Karpas-422 (cell line): ENCODE measurements at places on chromosomes 11 and 22.
A peak's percentile ranks its signal among the peaks of the same experiment; 100 is the strongest.

DNA sequence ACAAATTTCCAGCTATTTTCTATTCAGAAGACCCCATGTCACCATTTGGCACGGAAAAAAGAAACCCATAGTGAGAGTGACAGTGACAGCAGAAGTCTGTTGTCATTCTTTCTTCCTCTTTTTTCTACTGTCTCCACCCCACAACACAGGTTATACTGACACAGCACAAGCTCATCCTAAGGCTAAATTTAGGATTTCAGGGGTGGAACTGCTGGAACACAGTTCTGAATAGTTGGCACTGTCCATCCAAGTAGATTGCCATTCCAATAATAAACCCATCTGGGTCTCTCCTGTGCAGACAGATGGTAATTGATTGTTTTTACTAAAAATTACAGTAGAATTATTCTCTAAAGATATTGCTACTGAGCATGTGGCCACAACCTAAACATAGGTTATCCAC lies 95.2 kb upstream of the C11orf87 start:
- no peak for DNase-seq

GRCh38 chr11:109512680-109513079 lies 90.7 kb downstream of the C11orf87 start:
- peak; percentile 47 for DNase-seq

GRCh38 chr11:125117429-125117828 lies 6.0 kb upstream of the TMEM218 start:
- DNase-seq = no peak

DNA sequence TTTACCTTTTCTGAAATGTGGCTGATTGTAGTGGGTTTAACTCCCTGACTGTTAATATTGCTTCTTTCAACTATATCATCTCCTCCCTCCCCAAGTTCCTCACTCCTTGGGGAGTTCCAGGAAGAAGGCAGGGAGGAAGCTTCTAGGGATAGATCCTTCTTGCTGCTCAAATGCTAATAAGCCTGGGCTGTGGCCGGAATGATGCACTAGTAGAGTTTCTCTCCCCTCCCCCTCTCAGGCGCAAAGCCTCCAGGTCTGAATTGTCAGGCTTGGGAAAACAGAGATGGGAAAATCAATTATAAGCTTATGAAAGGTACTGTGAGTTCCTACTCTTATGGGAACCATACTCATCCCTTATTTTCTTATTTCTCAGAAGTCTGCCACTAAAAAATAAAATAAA lies 30.8 kb downstream of the FEZ1 start:
- DNase-seq = no peak

DNA sequence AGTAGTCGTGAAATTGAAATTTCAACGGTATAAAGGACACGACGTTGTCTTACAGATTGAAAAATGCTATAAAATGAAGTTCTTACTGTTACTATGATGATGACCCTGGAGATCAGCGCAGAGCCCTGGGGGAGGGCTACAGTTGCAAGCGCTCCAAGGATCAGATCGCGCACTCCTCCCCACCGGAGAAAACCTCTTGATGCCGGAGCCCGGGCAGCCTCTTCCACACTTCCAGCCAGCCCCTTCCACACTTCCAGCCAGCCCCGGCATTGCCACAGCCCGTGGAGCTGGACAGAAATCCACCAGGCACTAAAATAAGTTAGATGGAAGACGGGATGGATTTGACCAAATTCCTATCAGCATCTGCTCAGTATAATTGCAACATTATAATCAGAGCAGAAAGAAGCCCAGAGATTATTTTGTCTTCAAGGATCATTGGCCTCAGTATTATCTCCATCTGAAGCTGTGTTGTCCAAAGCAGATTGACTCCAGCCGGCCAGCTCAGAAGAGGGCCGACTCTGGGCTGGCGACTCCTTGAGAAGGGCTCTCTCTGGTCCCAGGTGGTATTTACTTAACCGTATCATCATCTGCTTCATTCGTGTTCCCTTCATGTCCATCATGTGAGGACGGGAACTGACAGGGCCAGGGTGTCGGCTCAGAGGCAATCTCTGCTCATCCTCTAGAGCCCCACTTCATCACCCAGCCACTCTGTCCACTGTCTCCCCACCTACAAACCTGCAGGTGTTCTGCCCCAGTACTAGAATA lies 777 bp upstream of the MICAL3 start:
- peak; percentile 19 for DNase-seq

DNA sequence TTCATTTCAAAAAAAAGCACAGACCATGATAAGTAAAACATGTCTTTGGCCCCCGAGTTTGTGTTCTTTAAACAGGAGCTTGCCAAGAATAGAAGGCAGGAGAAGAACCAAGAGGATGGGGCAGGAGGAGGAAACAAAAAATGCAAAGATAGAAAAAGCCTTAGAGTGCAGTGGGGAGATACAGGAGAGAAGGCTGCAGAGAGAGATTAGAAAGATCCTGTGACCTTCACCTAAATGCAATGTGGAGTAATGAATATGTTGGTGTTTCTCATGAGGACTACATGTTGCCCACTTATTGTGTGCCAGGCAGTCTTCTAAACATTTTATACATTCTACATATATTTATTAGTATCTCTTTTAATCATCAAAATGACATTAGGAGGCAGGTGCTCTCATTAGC lies 2.3 kb upstream of the APLNR start:
- DNase-seq = no peak

GRCh38 chr11:69821511-69822040 lies 2.4 kb upstream of the FGF3 start:
- no peak for DNase-seq

DNA sequence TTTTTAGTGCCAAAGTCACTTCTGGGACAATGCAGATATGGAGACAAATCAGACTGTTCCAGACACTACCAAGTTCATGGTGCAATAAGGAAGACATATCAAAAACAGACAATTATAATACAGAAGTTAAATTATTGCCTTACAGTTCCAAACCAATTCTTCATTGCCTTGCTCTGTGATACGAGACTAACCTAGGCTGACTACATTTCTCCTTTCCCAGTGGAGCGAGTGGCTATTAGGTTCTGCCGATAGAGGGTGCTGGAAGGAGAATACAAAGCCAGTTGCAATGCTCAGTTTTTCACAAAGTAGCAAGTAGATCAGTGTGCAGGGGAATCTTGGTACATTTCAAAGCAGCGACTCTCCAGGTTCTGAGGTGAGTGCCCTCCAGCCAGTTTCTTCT lies 67.8 kb downstream of the FAM168A start:
- DNase-seq = no peak

DNA sequence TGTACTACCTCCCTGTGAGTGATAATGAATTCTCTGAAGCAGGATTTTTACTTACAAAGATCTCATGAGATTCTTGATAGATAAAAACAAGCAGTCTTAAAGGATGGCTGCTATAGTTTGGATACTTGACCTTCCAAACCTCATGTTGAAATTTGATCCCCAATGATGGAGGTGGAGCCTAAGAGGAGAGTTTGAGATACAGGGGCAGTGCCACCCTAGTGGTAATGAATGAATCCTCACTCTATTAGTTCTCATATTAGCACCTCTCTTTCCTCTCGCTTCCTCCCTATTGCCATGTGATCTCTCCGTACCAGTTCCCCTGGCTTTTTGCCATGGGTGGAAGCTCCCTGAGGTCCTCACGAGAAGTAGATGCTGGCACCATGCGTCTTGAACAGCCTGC lies 37.9 kb upstream of the OR8B8 start:
- DNase-seq = peak; percentile 41
